ENCODE measurements at places on chromosomes 6 and 20.

GRCh38 chr6:119285908-119286625 is 63.5 kb downstream of the MAN1A1 start:
- DNase-seq = no peak

GRCh38 chr20:45020236-45020886 is 54.0 kb downstream of the STK4 start:
- no peak for DNase-seq

DNA sequence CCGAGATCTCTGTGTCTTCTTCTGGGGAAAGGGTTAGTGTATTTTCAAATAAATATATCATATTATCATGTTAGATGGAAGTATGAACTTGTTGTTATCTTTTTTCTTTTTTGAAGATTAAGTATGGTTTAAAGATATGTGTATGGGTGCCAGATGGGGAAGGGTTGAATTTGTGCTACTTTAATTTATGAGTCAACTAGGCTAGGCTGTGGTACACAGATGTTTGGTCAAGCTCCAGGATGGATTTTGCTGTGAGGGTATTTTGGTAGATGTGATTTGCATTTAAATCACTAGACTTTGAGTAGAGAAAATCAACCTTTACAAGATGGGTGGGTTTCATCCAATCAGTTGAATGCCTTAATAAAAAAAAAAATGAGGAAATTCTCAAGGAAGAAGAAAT is 886.6 kb upstream of the ADGRB3 start:
- DNase-seq = no peak

DNA sequence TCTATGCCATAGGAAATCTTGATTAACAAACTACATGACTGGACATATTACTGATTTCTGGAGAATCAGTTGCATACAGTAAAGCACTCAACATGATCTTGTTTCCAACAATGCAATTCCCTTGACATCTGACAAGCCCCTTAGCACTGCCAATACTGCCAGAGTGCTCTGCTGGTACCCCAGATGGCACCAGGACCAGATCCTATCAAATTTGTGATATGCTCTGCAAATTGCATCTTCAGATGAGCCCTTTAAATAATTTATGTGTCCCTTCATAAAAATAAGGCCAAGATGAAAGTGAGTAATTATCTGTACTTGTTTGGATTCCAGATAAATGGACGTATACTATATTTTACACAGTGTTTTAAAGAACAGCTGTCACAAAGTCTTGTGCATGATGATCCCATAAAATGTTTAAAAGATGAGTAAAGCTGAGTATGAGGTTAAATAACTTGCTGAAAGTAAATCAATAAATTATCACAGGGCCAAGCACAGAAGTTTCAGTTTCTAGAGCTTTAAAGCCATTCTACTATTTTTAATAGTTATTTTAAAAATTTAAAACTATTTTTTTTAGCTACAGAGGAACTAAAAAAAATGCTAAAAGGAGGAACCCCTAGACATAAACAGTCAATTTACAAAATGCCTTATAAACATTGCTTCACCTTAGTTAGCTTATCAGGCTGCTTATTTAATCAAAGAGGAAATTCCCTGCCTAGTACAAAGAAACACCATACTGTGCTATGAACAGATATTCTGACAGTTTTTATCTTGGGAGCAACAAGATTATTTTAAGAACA is 42.1 kb downstream of the NUDT3 start:
- no peak for DNase-seq

- no peak for DNase-seq
These were observed 75.5 kb upstream of the HMGCLL1 start for GRCh38 chr6:55654445-55654844.

GRCh38 chr6:38584731-38585130 is 55.0 kb downstream of the BTBD9 start:
- DNase-seq = no peak

GRCh38 chr6:129314575-129314974 is 395.4 kb downstream of the ARHGAP18 start:
- DNase-seq = no peak

DNA sequence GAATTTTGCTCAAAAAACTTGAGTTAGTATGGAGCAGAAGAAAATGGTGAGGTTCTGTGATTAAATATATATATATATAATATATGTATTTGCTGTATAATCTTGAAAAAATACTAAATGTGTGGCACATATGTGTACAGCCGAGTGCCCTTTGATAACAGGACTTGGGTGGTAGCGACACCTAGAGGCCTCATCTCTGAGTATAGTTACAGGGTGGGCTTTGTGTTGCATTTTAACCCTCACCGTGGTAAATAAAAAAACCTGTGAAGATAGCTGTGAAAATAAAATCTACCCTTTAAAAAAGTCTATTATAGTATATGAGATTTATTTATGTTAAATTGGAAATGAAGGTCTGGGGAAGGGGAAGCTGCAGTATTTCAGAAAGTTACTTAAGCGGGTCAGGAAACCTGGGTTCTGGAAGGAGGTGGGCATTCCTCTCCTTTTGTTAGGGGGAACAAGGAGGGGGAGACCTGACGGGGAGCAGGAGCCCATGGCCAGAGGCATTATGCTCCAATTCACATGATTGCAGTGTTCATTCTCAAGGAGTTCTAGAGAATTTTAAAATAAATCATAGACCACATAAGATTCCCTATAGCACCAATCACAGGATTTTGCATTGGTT is 82.7 kb downstream of the SH3BGRL2 start:
- DNase-seq = peak; percentile 20

GRCh38 chr20:19021406-19022117 is 190.9 kb upstream of the SLC24A3 start:
- DNase-seq = no peak

- no peak for DNase-seq
These were observed at the start of gene ARID1B for GRCh38 chr6:156776840-156777576. Gene ARID1B (plus strand): TSS chr6:156777378. CDS start chr6:156777681, 303 bp downstream.

DNA sequence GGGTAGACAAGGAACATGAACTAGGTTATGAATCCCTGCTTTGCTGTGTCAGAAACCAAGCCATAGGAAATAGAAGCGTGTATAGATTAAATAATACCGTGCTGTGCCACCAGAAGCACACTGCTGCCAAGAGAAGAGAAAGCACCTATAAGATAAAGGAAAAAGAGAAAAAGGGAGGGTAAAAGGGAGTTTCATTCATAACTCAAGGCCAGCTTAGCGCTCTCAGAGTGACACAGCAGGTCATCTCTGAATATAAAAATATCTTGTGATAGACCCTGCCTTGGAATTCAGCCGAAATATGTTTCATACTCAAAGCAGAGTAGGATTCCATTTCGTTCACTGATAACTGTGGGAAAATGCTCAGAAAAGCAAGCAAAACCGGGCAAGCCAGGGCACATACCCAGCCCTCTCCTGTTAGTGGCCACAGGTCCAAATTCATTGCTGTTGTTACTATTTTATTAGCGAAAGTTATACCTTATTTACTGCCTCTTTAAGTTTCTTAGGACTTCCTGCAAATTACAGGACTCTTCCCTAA is 8.7 kb downstream of the JAG1 start:
- DNase-seq = no peak

GRCh38 chr20:21832442-21833385 is 127.2 kb downstream of the PAX1 start:
- peak; percentile 66 for DNase-seq

- DNase-seq = no peak
These were observed 185.0 kb downstream of the TTLL2 start for GRCh38 chr6:167509853-167510220.

DNA sequence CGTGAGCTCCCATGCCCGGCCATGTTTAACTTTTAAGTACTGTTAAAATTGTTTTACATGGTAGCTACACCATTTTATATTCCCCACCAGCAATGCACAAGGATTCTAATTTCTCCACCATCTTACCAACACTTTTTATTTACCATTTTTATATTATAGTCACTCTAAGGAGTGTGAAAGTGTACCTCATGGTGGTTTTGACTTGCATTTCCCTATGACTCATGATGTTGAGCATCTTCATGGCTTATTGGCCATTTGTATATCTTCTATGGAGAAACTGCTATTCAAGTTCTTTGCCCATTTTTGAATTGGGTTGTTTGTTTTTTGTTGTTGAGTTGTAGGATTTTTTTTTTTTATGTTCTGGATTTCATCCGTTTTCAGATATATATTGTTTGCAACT is 15.6 kb upstream of the BPHL start:
- no peak for DNase-seq

- no peak for DNase-seq
These were observed 92.8 kb downstream of the MBOAT1 start for GRCh38 chr6:20119485-20119884.

- no peak for DNase-seq
These were observed 18.3 kb downstream of the SESN1 start for GRCh38 chr6:109076377-109076776.

- DNase-seq = no peak
These were observed 191.6 kb upstream of the MOCS1 start for GRCh38 chr6:40125680-40126394.

DNA sequence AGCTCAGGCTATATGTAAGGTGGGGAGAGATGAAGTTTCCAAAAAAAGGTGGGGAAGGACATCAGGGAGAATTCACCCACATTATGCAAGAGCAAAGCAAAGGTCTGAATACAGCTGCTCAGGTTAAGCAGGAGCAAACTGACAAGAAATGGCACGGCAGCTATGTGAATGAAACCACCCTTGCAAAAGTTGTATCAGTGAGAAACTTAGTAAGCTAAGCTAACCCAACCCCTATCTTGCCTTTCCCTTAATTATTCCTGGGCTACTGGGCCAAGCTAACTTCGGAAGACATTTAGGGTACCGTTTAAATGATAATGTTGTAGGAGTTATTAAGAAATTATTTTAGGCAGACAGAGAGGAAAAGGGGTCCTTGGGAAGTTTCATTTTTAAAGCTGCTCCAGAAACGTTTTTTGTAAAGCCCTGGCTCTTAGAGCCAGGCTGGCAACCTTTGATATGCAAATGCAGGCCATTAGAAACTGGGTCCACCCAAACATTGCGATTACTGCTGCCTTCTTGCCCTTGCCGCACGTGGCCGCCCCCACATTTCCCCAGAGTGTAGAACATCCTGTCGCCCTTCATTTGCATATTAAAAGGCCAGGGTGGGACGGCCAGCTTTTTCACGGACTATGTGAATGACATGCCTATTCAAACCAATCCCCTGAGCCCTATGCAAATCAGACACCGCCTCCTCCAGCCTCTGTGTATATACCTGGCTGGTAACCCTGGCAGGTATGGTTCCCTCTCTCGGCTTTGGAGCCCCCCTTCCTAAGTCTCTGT is 60.5 kb upstream of the SAMD5 start:
- DNase-seq = no peak

GRCh38 chr6:168211681-168212080 is 107.9 kb downstream of the DACT2 start:
- DNase-seq = no peak

DNA sequence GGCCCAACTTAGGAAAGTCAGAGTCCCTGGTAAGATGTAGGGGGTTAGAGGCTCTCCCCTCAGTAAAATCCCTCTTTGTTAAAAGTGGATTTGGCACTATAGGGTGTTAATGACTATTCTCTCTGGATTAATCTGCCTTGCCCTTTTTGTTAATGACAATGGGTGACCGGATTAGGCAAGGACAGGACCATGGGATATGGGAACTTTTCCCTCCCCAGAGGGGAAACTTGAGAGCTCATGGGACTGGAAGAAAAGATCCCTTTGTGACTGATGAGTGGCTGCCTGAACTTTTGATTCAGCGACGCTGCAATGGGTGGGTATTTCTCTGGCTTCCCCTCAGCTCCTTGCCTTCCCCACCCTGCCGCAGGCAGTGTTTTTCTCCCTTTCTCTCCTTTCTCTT is 12.2 kb upstream of the TAAR9 start:
- no peak for DNase-seq

DNA sequence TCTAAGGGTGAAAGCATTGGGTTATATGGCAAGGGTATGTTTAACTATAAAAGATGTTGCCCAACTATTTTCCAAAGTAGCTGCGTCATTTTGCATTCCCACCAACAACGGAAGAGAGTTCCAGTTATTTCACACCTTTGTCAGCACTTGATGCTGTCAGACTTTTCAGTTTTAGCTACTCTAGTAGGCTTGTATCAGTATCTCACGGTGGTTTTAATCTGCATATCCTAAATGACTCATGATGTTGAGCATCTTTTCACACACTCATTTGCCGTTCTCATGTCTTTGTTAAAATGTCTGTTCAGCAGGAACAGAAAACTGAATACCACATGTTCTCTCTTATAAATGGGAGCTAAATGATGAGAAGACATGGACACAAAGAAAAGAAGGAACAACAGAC is 122.3 kb downstream of the RNASET2 start:
- DNase-seq = no peak

- DNase-seq = no peak
These were observed 1.6 kb upstream of the HLA-DQA1 start for GRCh38 chr6:32635526-32636123.

DNA sequence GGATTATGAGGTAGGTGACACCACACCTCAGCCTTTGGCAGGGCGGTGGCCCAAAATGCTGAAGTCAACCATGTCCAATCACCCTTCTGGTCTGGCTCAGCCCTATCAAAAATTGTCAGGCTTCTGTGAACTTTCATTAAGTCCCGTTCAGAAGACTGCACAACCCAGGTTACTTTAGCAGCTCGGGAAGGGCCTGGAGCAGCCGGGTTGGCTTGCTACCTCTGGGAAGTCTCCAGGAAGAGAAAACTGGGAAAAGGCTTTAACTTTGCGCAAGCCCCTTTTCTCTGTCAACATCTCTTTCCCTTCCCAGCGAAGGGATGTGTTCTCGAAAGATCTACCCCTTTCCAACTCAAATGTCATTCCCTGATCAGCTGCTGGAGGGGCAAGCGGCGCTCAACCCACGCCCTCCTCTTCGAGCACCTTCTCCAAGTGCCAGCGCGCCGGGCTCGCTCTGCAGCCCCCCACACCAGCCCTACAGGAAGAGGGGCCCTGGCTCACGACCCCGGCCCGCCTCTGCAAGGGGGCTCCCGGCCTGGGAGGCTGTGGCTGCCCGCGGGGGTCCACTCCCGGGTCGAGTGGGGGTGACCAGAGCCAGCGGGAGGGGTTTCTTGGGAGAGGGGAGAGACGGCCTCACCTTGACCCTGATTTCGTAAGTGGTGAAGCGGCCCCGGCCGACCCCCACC is 573 bp downstream of the SNX3 start:
- DNase-seq = peak; percentile 46

DNA sequence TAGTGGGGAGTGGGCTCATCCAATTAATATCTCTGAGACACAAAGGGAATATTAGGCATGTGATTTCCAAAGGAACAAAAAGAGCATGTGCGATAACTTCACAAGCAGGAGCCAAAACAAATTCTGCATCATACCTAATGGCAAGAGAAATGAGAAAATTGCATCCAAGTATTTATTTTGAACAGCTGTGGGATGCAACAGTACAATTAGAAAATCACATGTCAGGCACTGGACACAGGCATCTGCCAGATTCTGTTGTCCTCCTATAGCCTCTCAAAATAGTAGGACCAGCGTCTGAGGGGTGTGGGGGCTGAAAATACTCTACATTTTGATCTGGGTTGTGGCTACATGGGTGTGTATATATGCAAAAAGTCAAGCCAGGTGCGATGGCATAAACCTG is 66.3 kb downstream of the EDN1 start:
- DNase-seq = no peak

Data from forelimb muscle (tissue), 1 donor.